ENCODE measurements at places on chromosomes 1 and 21. TPM values are rescaled to one million over a fixed set of nuclear protein-coding genes. Genes with fewer than 3 reads are reported as not detected.

DNA sequence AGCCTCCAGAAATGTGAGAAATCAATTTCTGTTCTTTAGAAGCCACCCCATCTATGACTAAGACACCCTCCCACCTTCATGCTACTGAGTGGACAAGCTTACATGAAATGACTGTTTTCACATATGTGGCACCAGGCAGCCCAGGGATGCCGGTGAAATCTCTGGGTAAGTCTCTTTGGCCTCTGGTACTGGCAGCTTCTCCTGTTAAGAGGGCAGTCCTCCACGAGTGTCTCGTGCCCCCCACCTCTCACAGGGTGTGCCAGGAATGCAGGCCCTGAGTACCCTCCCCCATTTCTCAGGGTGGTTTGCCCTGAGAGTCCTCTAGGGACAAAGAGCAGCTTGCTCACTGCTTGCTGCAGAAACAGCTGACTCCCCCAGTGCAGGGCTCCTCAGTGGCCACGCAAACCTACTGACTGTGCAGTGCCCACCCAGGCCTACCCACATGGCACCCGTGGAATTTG, 3.2 kb upstream of the PRXL2B start:
- no peak for DNase-seq

CCDC17 gene
- total RNA-seq = 5.0 TPM

- no peak for DNase-seq
These were observed 28.0 kb downstream of the BLZF1 start for GRCh38 chr1:169395955-169396354.

- DNase-seq = no peak
These were observed 44.0 kb downstream of the FAM163A start for GRCh38 chr1:179786815-179787685.

GRCh38 chr1:87594736-87595383, 266.2 kb downstream of the LMO4 start:
- DNase-seq = no peak

Measured in OCI-LY7 (cell line).